Brain (organoid and tissue), 16 donors: ENCODE measurements at places on chromosomes 5 and 9.
A peak's percentile ranks its signal among the peaks of the same experiment; 100 is the strongest.

DNA sequence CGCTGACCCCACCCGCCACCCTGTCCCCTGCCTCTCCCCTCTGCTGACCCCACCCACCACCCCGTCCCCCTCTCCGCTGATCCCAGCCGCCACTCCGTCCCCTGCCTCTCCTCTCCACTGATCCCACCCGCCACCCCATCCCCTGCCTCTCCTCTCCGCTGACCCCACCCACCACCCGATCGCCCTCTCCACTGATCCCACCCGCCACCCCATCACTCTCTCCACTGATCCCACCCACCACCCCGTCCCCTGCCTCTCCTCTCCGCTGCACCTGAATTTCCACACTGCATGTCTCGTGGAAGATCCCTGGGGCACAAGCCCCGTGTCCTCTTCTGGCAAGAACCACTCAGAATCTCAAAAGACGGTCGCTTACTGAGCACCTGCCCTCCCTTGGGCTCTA lies 53.4 kb upstream of the OLFM1 start:
- no peak for DNase-seq

- DNase-seq: no peak
Observed at GRCh38 chr5:16978296-16978695, 42.2 kb upstream of the MYO10 start.

GRCh38 chr5:166123717-166124116 lies 2167.7 kb upstream of the WWC1 start:
- DNase-seq: peak; percentile 47

DNA sequence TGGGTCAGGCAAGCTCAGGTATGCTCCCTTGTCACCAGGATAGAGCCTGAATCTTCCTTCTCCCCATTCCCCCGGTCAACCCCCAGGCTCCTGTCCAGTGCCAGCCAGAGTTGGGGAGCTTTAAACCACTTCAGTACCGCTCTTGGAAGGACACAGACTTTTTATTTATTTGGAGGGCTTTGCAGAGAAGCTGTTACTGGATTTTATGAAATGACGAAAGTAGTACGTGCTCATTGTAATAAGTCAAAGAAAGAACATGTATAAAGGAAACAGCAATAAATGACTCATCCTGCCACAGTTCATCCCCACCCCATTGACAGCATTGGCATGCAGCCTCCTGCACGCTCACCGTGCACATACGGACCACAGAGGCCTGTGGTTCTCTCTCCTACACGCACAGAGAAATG lies 230.3 kb downstream of the AUH start:
- DNase-seq: no peak

DNA sequence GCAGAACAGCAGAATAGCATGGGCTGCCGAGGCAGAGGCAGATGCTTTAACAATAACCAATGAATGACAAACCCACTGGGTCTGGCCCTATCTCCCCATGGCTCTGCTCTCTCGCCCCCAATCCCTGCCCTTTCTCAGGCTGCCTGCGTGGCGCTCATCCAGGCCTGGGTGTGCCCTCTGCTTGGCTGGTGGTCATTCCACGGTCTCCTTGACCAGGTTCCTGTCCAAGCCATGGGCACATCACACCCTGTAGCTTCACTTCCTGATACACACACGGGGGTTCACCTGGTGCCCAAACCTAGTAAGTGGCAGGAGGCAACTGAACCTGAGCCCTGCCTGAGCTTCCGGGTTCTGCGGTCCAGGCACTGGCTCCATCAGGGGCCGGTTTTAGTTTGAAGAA lies 87.6 kb downstream of the DAP start:
- DNase-seq: no peak

DNA sequence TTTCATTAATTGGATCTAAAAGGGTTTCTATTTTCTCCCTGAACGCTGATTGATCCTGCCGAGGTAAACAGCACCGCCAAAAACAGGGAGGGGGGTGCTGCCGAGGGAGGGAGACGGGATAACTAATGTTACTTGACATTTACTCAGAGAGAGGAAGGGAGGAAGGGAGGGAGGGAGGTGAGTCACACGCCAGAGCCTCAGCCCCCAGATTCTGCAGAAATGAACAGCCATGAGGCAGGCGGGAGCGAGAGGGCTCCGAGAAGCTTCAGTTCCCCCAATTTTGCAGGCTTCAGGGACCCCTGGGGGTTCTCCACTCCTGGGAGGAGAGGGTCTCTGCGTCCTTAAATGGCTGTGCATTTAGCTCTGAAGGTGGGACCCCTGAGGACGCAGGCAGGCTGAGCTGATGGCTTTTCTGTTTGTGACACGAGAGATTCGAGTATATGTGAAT lies 59.1 kb upstream of the IER5L start:
- DNase-seq: no peak

- DNase-seq: peak; percentile 61
Observed at GRCh38 chr5:99814321-99815063, 720.7 kb upstream of the FAM174A start.

- no peak for DNase-seq
Observed at GRCh38 chr9:71826279-71826678, 58.0 kb upstream of the CEMIP2 start.

GRCh38 chr9:29966247-29966646 lies 2393.0 kb upstream of the C9orf72 start:
- no peak for DNase-seq

DNA sequence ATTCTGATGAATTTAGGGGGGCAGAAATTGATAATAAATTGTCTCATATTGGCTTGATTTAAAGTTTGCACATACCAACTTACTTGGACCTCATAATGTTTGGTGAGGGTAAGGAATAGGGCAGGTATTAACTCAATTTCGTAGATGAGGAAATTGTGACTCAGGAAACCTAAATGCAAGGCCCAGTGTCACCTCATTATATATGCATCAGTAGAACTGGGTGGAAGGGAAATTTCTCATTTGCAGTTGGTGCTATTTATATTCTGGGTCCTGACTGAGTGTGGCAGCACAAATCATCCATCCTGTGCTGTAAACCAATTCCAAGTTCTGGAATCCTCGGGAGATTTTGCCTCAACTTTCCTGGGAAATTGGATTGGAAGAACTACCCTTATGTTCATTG lies 103.0 kb downstream of the SPATA31D1 start:
- DNase-seq: no peak

- no peak for DNase-seq
Observed at GRCh38 chr9:90287567-90288274, 354.9 kb downstream of the DIRAS2 start.

GRCh38 chr5:178851951-178852350 lies 7.8 kb upstream of the ZNF354B start:
- no peak for DNase-seq

DNA sequence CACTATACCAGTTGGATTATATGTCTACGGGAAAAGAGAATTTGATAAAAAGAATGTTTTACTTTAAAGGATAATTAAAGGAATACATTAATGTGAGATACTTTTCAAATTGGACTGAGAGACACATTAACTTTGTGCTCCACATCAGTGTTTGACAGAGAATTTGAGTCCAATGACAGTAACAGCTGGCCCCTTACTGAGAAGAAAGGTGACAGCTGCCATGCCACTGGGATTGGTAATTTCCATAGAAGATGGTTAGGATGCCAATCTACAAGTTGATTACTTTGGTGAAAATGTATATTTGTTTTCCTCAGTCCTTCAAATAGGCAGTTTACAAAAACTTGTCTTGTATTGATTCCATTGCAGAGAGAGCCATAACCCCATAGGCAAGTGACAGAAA lies 578.4 kb downstream of the SLCO4C1 start:
- no peak for DNase-seq

DNA sequence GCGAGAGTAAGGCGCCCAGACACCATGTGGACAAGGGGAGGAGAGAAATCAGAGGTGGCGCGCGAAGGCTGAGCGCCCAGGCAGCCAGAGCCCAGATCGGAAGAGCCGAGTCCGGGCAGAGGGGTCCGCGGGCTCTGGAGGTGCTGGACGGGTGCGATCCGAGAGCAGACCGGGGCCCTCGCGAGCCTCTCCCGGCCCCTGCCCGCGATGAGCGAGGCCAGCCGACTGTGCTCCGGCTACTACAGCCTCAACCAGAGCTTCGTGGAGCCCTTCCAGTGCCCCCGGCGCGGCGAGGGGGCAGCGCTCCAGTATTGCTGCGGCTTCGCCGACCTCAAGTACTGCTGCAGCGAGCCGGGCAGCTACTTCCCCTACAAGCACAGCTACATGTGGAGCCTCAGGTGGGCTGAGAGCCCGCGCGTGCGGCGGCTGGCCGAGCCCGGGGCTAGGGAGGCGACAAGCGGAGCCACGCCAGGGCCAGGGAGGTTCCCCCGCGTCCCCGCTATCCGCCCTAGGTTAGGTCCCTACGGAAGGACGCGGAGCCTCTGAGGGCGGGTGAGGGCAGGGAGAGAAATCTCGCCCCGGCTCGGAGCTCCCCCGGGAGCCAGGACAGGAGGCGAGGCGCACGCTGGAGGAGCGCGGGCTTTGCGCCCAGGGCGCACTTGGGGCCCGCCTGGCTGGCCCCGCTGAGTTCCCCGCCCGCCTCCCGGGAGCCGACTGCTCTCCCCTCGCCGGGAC lies at the start of gene SHISAL2B:
Gene SHISAL2B, plus strand, starts transcription at position 87 of the 735 bp plus-strand sequence. Its CDS starts 121 bp downstream, at position 208.
- peak; percentile 49 for DNase-seq

GRCh38 chr5:132087176-132087575 lies 13.6 kb downstream of the CSF2 start:
- no peak for DNase-seq

GRCh38 chr5:150138551-150139265 lies 16.9 kb downstream of the PDGFRB start:
- peak; percentile 69 for DNase-seq

- DNase-seq: no peak
Observed at GRCh38 chr5:134136221-134136631, 21.7 kb downstream of the TCF7 start.

DNA sequence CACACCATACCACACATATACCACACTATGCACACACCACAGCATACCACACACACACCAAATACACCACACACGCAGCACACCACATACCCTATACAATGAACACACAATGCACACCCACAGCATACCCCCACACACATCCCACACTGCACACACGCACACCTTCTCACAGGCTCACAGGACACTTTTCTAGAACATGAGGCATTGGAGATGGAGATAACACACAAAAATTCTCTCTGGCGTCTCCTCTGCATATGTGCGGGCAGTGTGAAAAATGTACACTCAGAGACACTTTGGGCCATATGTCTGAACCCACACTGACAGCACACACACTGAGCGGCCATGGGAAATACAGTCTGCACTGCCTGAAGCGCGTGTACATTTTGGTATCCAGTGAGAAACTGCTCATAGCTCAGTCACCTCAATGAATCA lies 278.1 kb downstream of the GADD45G start:
- no peak for DNase-seq

DNA sequence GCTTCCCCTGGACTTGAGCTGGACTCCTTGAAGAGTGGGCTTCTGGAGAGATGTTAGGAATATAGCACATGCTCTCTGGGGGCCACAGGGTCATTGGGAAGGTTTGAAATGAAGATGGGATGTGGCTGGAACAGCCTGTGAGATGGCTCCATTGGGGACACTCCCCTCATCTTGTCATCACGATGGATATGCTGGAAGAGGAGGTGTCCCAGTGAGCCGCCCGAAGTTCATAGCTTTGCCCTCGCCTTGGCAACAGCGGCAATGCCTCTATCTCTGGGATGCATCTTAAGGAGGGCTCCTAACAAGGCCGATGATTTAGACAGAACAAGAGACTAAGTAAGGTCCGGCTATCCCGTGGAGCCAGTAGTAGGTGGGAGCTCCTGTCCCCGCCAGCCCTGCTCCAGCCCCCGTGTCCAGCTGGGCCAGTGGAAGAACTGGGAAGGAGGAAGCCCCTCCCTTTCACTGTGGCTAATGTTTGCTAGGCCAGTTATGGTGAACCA lies 23.9 kb downstream of the AMBP start:
- no peak for DNase-seq
